ENCODE measurements at places on chromosomes 5 and 9. TPM values are rescaled to one million over a fixed set of nuclear protein-coding genes. Genes with fewer than 3 reads are reported as not detected.
A peak's percentile ranks its signal among the peaks of the same experiment; 100 is the strongest.

The RRAGA gene
- 47.2 TPM for total RNA-seq

The HEMGN gene
- not detected for total RNA-seq

The GARNL3 gene
- 11.4 TPM for total RNA-seq

- no peaks in the 10 kb centered on the region for H3K4me1 ChIP-seq
- no peak overlapping the region for H3K27ac ChIP-seq
- no peaks in the 10 kb centered on the region for H3K36me3 ChIP-seq
- no peak for DNase-seq
- no peaks in the 10 kb centered on the region for H3K27me3 ChIP-seq
These were observed 31.3 kb downstream of the KCNN2 start for GRCh38 chr5:114393159-114393558.

- peak; percentile 40 for DNase-seq
- no peak overlapping the region for H3K27ac ChIP-seq
- H3K27me3 ChIP-seq, result peaks cover 81% of the 10 kb centered on the region
These were observed 2.3 kb downstream of the P4HA2 start for GRCh38 chr5:132225165-132226032.

- H3K36me3 ChIP-seq, result peaks cover 44% of the 10 kb centered on the region
- peaks cover 10% of the 10 kb centered on the region for H3K4me1 ChIP-seq
- no peaks in the 10 kb centered on the region for H3K27me3 ChIP-seq
These were observed 18.3 kb downstream of the CDK5RAP2 start for GRCh38 chr9:120561709-120562108.

DNA sequence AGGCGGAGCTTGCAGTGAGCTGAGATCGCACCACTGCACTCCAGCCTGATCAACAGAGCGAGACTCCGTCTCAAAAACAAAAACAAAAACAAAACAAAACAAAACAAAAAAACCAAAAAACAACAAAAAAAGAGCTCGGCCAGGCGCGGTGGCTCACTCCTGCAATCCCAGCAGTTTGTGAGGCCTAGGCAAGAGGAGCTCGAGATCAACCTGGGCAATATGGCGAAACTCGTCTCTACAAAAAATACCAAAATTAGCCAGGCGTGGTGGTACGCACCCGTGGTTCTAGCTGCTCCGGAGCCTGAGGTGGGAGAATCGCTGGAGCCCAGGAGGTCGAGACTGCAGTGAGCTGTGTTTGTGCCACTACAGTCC lies 20.2 kb downstream of the TRIM7 start:
- H3K4me1 ChIP-seq, result no peaks in the 10 kb centered on the region
- no peak overlapping the region for H3K27ac ChIP-seq
- peak overlapping the region; percentile 79 for H3K4me3 ChIP-seq
- DNase-seq, result no peak

All from endodermal cell (in vitro differentiated cells).